Kasumi-1 (cell line): ENCODE measurements at places on chromosomes 12 and 14.

GRCh38 chr14:105139831-105140239 lies 28.7 kb downstream of the JAG2 start:
- DNase-seq, result no peak

- DNase-seq, result no peak
These were observed 263.5 kb upstream of the USP15 start for GRCh38 chr12:61996717-61997116.

- DNase-seq, result no peak
These were observed 55.8 kb downstream of the CCDC85C start for GRCh38 chr14:99548255-99548654.

- no peak for DNase-seq
These were observed 83.7 kb upstream of the PCNX4 start for GRCh38 chr14:60008042-60008441.

DNA sequence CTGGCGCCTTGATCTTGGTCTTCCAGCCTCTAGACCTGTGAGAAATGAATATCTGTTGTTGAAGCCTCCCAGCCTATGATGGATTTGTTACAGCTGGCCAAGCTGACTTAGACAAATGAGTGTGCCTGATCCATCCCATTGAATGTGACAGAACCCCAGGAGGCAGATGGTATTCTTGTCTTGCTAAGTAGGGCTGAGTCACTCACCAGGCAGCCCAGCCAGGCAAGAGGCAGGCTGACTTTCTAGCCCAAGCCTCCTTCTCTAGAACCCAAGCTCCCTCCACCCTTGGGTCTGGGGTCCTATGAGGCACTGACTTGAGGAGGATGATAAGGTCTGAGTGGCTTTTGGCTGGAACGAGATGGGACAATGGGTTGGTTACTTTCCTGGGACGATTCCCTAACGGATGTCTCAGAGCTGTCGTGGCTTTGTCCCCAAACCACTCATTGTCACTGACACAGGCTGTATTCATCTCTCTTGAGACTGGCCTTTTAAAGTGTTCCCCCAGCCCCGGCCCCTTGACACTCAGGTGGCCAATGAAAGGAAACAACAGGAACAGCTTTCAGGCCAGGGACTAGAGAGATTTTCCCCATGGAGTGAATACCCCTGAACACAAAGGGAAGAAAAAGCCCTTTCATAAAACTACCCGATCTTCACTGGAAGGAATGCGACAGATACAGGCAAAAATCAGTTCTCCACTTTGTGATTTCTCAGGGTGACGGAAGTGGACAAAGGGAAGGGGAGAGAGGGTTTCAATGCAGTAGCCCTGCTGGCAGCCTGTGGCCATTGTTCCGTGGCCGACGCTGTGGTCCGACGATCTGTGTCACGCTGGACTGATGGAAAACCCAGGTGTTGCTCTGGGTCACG lies 264.2 kb downstream of the AACS start:
- DNase-seq, result no peak

GRCh38 chr12:30200864-30201263 lies 417.1 kb upstream of the TMTC1 start:
- no peak for DNase-seq

- DNase-seq, result no peak
These were observed 118.8 kb downstream of the SLC6A15 start for GRCh38 chr12:84793558-84794367.

GRCh38 chr12:112645586-112645985 lies 146.0 kb upstream of the RPH3A start:
- no peak for DNase-seq

DNA sequence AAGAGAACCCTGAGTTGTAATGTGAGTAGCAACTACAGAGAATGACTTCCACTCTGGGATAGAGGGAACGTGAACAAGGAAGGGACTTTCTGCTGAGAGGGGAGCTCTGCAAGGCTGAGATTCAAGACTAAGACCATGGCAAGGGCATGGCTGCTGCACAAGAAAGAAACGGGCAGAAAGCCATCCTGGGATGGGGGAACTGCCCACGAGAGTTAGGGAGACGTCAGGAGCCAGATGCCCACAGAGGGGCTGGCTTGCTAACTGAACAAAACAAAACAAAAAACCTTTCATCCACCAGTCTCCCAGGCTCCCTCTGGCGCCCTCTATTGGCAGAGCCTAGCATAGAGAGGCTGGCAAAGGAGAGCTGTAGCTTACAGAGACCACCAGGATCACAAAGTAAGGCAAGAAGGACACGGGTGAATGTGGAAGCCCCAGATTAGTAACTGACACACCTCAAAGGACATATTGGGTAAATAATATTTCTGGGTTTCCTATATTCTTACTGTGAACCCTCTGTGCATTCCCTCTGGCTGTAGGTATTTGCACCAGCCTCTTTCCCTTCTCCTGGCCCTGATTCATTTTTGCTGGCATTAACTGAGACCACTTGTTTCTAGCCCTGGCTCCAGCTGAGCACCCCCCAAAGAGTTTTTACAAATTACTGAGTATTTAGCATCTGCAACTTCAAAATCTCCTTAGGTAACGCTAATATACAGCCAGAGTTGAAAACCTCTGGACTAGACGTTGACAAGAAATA lies 338.3 kb downstream of the EMP1 start:
- DNase-seq, result peak; percentile 0

GRCh38 chr12:64937452-64937851 lies 113.0 kb downstream of the TBC1D30 start:
- DNase-seq, result no peak

DNA sequence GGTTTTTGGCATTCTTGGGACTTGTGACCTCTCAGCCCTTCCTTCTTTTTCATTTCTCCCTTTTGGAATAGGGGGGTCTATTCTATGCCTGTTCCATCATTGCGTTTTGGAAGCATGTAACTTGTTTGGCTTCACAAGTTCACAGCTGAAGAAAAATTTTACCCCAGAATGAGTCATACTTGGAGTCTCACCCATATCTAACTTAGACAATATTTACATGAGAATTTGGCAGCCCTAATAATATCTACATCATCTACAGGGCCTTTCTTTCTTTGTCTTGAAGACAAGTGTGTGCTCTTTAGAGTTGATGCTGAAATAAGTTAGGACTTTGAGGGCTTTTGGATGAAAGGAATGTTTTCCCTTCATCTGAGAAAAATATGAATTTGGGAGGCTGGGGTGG lies 1312.9 kb upstream of the FLRT2 start:
- no peak for DNase-seq

- no peak for DNase-seq
These were observed 130.1 kb downstream of the SAMD4A start for GRCh38 chr14:54697001-54697400.

DNA sequence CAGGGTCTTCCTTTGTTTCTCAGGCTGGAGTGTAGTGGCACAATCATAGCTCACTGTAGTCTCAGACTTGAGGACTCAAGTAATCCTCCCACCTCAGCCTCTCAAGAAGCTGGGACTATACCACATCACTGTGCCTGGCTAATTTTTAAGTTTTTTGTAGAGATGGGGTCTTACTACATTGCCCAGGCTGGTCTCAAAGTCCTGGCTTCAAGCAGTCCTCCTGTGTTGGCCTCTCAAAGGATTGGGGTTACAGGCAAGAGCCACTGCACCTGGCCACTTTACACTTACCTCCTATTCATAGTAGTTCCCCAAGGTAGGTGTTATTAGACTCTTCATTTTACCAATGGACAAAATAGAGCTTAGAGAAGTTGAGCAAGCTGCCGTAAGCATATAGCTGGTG lies 29.2 kb downstream of the STYX start:
- DNase-seq, result no peak

GRCh38 chr14:97626088-97626487 lies 828.9 kb downstream of the VRK1 start:
- no peak for DNase-seq

DNA sequence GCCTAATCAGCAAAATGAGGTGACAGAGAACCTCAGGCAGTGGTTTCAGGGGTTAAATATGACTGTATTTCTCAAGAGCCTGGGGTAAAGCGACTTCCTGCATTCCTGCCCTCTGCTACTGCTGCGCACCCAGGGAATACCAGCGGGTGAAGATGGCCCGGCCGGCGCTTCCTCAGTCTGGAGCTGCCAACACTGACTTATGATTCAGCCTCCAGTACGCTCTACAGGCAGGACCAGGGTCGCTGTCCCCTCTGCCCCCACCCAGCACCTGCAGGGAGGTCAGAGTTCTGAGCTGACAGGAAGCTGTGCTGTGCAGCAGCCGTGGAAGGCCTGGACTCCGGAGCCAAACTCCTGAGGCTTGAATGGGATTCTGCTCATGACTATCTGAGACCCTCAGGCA lies 127.9 kb downstream of the PIWIL1 start:
- DNase-seq, result no peak

DNA sequence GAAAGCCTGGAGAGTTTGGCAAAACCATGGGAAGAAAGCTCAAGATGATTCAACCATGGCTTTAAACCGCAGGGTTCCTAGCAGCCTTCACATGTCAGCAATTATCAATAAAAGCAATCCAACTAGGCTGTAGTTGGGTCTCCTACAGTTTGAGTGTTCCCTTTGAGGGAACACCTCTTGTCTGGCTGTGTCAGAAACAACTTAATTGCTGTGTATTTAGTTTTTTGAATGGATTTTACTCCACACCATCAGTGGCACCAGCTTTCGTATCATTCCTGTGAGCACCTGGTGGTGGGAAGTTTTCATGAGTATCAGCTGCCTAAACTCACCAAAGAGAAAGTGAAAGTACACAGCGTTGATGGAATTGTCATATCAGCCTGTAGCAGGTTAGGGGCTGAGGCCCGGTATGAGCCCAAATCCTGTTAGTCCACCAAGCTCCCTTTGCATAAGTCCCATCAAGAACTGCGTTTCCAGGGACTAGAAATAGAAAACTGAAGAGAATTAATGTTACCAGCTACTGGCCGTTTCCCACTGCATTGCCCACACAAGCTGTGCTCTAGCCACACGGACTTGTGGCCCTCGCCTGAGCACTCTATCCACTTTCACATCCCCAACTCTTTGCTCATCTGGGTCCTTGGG lies 10.9 kb upstream of the IL26 start:
- peak; percentile 29 for DNase-seq

- DNase-seq, result peak; percentile 78
These were observed 29.8 kb downstream of the BRMS1L start for GRCh38 chr14:35855876-35856481.

DNA sequence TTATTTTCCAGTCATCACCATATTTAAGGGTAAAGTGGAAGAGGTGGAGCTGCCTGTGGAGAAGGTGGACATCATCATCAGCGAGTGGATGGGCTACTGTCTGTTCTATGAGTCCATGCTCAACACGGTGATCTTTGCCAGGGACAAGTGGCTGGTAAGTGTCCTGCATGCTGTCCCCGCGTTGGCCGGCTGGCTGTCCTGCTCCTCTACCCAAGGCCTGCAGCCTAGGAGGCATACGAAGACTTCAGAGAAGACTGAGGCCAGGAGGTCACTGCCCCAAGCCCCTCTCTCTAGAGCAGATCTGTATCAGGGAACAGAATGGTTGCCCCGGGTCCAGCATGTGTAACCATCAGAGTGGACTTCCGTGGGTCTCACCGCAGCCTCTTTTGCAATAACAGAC lies 77.7 kb downstream of the PRMT8 start:
- no peak for DNase-seq

DNA sequence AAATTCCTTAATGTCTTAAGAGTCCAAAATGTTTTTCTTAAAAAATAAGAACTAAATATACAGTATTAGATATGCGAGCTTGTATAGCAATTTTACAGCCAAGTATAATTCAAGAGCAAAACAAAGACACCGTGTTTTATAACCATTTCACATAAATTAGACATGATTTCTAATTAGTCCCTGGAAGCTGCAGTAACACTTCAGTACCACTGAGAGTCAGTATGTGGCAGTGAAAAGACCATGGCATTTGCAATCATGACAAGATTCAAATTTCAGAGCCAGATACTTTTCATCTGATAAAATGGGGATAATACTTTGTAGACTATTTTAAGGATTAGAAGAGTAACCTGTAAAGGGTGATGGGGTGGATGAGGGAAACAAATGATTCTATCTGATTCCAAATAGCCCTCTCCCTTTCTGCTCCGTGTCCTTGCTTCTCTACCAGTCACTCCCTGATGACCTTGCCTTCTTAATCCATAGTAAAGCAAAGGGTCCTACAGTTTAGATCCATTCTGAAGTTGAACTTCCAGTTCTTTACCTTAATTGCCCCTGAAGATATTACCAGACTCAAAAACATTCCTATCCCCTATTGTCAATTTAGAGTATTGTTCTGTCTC lies 145.4 kb upstream of the ABCD2 start:
- peak; percentile 79 for DNase-seq

DNA sequence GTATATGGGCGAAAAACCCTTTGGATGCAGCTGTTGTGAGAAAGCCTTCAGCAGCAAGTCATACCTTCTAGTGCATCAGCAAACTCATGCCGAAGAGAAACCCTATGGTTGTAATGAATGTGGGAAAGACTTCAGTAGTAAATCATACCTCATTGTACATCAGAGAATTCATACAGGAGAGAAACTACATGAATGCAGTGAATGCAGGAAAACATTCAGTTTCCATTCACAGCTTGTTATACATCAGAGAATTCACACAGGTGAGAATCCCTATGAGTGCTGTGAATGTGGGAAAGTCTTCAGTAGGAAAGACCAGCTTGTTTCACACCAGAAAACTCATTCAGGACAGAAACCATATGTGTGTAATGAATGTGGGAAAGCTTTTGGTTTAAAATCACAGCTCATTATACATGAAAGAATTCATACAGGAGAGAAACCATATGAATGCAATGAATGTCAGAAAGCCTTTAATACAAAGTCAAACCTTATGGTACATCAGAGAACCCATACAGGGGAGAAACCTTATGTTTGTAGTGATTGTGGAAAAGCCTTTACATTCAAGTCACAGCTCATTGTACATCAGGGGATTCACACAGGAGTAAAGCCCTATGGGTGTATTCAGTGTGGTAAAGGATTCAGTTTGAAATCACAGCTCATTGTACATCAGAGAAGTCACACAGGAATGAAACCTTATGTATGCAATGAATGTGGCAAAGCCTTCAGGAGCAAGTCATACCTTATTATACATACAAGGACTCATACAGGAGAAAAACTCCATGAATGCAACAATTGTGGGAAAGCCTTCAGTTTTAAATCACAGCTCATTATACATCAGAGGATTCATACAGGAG lies 21.4 kb downstream of the ZNF268 start:
- no peak for DNase-seq

- DNase-seq, result no peak
These were observed 7.3 kb upstream of the TCHP start for GRCh38 chr12:109892748-109893147.

GRCh38 chr12:107610021-107610859 lies 75.4 kb upstream of the PWP1 start:
- peak; percentile 22 for DNase-seq

- DNase-seq, result no peak
These were observed 596.7 kb upstream of the ATP2B1 start for GRCh38 chr12:90305379-90305778.

GRCh38 chr12:71223139-71223538 lies 65.3 kb upstream of the TSPAN8 start:
- no peak for DNase-seq

GRCh38 chr12:96520767-96521166 lies 31.4 kb downstream of the CFAP54 start:
- DNase-seq, result no peak

DNA sequence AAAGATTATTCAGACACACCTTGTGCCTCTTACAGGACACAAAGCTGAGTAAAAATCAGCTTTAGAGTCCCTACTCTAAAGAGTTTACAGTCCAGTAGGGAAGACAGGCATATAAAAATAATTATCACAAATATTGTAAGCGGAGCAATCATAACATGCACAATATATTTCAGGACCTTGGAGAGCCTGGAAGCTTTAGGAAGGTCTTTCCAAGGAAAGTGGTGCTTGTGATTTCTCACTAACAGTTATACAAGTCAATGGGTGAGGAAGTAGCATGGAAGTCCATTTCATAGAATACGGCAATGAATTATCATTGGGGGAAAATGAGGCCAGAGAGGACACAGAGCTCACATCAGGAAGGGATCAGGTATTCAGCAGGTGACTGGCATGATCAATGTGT lies 268.3 kb downstream of the C12orf50 start:
- DNase-seq, result no peak
